Muscle of back (tissue), 13 donors: ENCODE measurements at places on chromosomes 2 and 18.

DNA sequence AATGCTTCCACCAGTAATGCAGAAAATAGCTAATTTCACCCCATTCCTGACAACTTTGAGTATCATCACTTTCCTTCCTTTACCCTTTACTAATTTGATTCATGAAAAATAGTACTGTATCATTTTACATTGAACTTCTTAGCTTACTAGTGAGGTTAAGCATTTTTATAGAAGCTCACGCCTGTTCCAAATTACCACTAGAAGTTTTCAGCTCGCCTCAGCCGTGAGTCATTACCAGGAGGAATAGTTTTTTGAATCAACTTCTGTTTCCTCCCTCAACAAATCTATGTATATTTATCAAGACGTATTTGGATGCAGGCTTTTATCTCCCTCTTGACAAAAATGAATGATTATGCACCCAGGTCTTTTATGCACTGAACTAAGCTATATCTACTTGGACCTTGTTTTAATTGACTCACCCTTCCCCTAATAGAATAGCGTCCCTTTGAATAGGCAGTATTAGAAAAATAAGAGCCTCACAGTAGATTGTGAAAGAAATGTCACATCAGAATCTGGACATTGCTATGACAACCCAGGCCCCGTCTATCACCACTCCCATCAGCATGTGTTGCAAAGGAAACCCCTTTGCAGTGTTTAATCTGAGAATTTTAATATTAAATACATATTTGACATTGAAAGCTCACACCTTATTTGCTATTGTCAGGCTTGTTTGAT is 207.4 kb upstream of the NRP2 start:
- peak; percentile 59 for DNase-seq

DNA sequence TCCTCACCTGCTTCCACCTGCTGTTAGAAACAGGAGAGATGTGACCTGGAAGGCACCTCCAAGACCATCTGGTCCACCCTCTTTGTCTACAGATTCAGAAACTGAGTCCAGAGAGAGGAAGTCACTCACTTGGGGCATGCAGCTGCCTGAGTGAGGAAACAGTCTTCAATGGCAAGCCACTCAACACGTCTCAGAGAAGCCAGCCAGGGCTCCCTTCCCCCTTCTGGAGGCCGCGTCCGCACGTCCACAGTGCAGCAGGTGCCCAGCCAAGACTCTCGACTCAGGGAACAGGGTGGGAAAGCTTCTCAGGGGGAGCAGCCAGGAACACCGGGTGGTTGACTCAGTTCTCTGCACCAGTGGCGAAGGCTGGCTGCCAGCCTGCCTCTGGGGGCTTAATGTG is 201.7 kb downstream of the BCL11A start:
- DNase-seq = no peak

GRCh38 chr18:56678836-56679565 is 27.8 kb downstream of the WDR7 start:
- no peak for DNase-seq

GRCh38 chr2:214579035-214579434 is 168.2 kb downstream of the VWC2L start:
- DNase-seq = no peak

DNA sequence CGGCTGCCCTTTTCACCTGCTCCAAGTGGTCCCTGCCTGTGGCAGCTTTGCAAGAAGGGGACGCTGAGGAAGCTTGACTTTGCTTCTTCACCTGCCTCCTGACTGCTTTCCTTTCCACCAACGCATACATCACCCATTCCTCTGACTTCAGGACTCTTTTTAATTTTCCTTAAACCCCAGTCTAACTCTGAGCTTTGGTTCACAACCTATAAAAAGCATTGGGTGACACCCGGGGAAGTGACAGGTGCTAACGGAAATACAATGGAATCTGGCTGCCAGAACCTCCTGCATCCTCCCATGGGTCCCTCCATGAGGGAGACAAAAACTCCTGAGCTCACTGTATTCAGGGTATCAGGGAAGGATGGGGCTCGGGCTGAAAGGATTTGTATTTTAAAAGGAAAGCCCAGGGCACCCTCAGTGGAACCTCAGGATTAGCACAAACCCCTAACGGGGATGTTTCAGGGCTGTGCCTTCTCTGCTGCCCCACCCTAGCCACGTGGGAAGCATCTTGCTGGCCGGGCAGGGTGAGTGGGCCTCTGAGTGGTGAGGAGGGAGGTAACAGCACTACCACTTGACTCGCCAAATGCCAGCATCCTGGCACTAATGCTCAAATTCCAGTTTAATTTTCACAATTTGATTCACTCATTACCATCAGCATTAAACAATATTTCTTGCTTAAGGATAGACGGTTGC is 284.8 kb downstream of the CELF4 start:
- no peak for DNase-seq

GRCh38 chr18:28015671-28016070 is 161.3 kb downstream of the CDH2 start:
- DNase-seq = no peak

DNA sequence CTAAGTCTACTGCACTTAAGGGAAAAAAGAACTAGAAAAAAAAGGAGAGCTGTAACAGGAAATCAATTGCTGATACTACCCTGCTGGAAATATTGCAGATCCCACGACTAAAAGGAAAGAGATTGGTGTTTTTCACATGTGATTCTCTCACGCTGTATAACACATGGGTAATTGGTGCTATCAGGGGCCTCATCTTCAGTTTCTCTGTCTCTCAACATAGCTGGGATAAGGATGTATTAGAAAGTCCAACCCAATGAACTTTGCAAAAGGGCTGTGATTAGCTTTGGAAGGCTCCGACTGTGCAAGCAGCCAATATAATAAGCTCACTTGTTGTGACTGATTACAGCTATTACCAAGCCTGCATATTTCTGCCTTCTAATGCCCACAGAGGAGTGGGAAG is 133.4 kb downstream of the NRP2 start:
- DNase-seq = no peak

- DNase-seq = peak; percentile 30
These were observed 143.7 kb downstream of the ATL2 start for GRCh38 chr2:38233231-38233983.

- DNase-seq = no peak
These were observed 122.8 kb upstream of the HS6ST1 start for GRCh38 chr2:128441341-128442052.

- DNase-seq = no peak
These were observed 22.8 kb downstream of the CRACDL start for GRCh38 chr2:98912957-98913915.

GRCh38 chr2:72173640-72174321 is 26.1 kb upstream of the CYP26B1 start:
- DNase-seq = no peak

DNA sequence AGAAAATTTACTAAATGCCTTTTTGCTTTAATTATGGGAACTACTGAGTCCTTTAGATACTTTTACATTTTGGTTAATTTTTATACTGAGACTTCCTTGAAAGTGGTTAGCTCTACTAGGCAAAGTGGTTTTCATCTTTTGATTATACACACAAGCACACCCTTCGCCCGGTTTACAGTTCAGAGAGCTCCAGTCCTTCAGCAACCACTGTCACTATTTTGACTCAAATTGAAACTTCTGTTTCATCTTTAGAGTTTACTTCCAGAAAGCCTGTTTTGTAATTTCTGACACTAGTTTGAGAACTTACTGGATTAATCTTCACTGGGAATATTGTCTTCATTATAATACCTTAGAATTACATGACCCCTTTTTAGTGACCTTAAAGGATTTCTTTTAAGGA is 140.3 kb upstream of the FOSL2 start:
- DNase-seq = no peak

GRCh38 chr2:45889620-45890370 is 238.3 kb downstream of the PRKCE start:
- DNase-seq = no peak
